ENCODE measurements at places on chromosomes 4 and X. TPM values are rescaled to one million over a fixed set of nuclear protein-coding genes. Genes with fewer than 3 reads are reported as not detected.

DNA sequence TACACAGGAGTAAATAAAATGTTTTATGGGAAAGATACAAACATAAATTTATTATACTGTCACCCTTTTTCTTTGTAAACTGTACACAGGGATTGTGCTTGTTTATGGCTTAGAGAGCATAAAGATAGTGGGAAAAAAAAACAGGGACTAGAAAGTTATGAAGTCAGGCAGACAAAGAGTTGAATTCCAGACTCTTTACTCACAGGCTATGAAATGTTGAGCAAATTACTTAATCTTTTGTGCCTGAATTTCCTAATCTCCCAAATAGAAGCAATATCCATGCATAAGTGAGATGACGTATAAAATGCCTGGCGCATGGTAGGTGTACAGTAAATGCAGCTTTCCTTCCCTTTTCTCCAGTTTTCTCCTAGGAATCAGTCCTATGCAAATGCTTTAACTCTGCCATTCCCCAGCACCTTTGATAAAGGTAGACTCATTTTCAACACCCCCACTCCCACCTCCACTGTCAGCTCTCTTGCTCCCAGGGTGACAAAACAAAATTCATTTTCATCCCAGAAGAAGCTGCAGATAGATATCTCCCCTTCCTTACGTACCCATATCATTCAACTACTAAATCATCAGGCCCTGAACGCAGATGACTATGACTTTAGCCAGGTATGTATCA is 44.5 kb upstream of the BTC start:
- H3K36me3 ChIP-seq = no peaks in the 10 kb centered on the region
- H3K27me3 ChIP-seq = peaks cover 11% of the 10 kb centered on the region
- H3K4me3 ChIP-seq = no peak overlapping the region
- no peak for DNase-seq
- H3K4me1 ChIP-seq = no peaks in the 10 kb centered on the region

MAGEA2 gene
- not detected for total RNA-seq

- H3K4me3 ChIP-seq = no peak overlapping the region
- no peak for DNase-seq
- H3K27me3 ChIP-seq = peaks cover 2% of the 10 kb centered on the region
- H3K4me1 ChIP-seq = no peaks in the 10 kb centered on the region
Measured at GRCh38 chrX:66672106-66672505, 33.2 kb upstream of the EDA2R start.

DNA sequence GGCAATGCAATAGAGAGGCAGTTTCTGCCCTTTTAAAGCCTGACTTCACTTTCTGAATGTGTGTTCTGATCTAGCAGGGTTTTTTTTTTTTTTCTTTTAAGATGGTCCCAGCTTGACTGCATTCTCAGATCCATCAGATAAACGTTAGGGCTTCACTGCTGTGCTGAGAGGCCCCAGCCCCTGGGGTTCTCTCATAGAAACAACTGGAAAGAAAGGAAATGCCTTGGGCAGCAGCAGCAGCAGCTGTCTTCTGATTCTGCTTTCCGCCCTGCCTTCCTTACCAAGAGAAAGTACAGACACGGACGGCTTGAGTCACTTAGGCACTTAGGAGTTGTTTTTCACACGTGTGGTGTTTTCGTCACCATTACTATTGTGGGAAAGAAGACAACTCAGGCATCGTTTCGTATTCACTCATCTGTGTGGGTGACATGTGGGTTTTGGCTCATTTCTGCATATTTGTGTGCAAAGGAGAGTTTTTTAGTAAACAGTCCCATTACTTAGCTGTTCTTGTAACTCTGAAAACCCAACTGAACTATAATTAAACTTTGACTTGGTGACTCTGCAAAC is 172.0 kb downstream of the PTTG2 start:
- H3K4me3 ChIP-seq = no peak overlapping the region
- no peaks in the 10 kb centered on the region for H3K27me3 ChIP-seq
- H3K4me1 ChIP-seq = peaks cover 14% of the 10 kb centered on the region
- H3K27ac ChIP-seq = peak overlapping the region; percentile 91

FAM184B gene
- total RNA-seq = not detected

DNA sequence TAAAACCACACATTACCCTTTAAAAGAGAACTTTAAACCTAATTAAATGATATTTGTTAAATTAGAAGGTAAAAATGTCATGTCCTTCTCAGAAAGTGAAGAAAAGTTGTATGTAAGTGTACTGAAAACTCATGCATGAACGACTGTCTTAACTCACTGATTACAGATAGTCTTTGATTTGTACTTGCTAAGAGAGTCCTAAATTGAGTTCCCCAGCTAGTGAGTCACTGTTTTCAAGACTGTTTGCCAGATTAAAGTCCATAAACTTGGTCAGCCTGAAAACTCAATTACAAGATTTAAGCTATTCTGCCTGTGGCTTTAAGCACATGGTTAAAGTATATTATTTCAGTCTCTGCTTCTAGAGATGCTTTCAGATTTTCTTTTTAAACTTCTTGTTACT is 124.9 kb upstream of the ZCCHC13 start:
- H3K27me3 ChIP-seq = no peaks in the 10 kb centered on the region
- no peak overlapping the region for H3K4me3 ChIP-seq
- no peaks in the 10 kb centered on the region for H3K36me3 ChIP-seq
- H3K27ac ChIP-seq = no peak overlapping the region
- DNase-seq = no peak

NUP62CL gene
- total RNA-seq = 6.8 TPM

- H3K4me3 ChIP-seq = no peak overlapping the region
- no peaks in the 10 kb centered on the region for H3K36me3 ChIP-seq
- H3K27ac ChIP-seq = peak overlapping the region; percentile 22
- no peak for DNase-seq
- no peaks in the 10 kb centered on the region for H3K27me3 ChIP-seq
Measured at GRCh38 chrX:43745938-43746721, 90.0 kb downstream of the MAOA start.

SORBS2 gene
- 73.9 TPM for total RNA-seq

GRCh38 chr4:73707918-73708577 is 32.3 kb upstream of the CXCL8 start:
- no peak overlapping the region for H3K4me3 ChIP-seq
- no peaks in the 10 kb centered on the region for H3K27me3 ChIP-seq
- H3K4me1 ChIP-seq = peaks cover 4% of the 10 kb centered on the region
- H3K36me3 ChIP-seq = no peaks in the 10 kb centered on the region
- no peak overlapping the region for H3K27ac ChIP-seq
